Pulmonary artery endothelial cell (primary cell): ENCODE measurements at places on chromosomes 4 and X. TPM values are rescaled to one million over a fixed set of nuclear protein-coding genes. Genes with fewer than 3 reads are reported as not detected.

The TMEM144 gene
- total RNA-seq: 3.4 and 4.9 TPM in 2 replicates

The ZFYVE28 gene
- total RNA-seq: 10.8 and 12.3 TPM in 2 replicates

The RNF175 gene
- total RNA-seq: not detected in 2 replicates

The TMPRSS11D gene
- not detected in 2 replicates for total RNA-seq

The GRIA3 gene
- under 0.01 TPM in 1 of 2 replicates, not detected in the other for total RNA-seq

The EIF2S3 gene
- 298 and 386 TPM in 2 replicates for total RNA-seq

The GPR82 gene
- total RNA-seq: not detected in 2 replicates

The MSX1 gene
- total RNA-seq: 2.7 and 4.1 TPM in 2 replicates

The ZNF280C gene
- 2.3 and 2.7 TPM in 2 replicates for total RNA-seq

- no peak for DNase-seq
Observed at GRCh38 chr4:94803181-94803580, 45.4 kb downstream of the BMPR1B start.

DNA sequence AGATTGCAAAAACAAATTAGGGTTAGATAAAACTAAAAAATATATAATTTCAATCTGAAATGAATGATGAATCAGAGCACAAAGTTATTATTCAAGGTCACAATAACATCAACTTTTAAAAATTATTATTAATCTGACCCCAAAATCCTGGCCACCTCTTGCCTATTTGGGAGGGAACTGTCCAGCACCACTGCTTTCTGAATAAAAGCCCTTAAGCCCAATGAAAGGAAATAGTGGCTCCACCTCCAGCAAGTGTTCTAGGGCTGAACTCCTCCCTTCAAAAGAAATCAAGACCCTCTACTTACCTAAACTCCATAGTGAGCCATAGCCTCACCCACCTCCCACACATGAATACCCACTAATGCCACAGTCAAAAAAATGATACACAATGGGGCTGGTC lies 208.2 kb downstream of the PARM1 start:
- no peak for DNase-seq

DNA sequence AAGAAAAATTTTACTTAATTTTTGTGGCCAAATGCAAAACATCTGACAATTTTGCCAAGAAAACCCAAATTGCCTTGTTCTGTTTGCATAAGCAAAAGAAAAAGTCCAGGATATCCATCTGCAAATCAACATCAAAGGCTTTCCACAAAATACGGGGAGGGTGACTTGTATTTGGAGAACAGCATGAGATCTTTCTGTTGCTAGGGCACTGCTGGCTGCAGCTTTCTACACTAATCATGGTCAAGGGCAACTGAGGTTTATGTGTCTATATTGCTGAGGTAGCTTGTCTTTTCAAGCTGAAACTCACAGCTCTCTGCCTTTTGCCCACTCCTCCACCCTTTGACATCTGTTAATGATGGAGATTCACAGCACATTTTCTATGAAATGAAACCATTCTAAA lies 389.1 kb downstream of the NKX6-1 start:
- no peak for DNase-seq

GRCh38 chr4:26611885-26612284 lies 28.0 kb downstream of the TBC1D19 start:
- no peak for DNase-seq

DNA sequence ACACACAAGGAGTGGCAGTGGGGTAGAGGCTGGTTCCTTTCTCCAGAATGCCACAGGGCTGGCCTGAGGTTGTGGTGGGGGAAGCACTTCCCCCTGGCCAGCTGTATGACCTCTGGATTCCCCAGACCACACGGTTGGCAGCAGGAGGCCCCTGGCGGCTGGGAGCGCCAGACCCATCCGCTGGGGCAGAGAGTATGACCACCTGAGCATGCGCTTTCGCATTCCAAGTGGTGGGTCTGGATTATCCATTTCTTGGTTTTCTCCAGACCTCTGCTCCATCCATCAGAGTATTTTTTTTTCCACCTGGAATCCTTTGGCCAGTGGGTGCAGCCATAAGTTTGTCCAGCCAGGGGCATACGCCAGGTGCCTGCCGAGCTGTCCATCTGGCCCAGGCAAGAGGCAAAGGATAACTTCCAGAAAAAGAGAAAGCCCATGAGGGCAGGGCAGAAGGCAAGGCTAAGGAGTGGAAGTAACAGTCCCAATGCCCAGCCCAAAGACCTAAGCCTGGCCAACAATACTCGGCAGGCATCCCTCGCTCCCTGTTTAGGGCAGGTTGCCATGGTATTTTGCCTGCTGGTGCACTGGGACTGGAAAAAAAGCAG lies 39.3 kb downstream of the NHSL2 start:
- DNase-seq: no peak

DNA sequence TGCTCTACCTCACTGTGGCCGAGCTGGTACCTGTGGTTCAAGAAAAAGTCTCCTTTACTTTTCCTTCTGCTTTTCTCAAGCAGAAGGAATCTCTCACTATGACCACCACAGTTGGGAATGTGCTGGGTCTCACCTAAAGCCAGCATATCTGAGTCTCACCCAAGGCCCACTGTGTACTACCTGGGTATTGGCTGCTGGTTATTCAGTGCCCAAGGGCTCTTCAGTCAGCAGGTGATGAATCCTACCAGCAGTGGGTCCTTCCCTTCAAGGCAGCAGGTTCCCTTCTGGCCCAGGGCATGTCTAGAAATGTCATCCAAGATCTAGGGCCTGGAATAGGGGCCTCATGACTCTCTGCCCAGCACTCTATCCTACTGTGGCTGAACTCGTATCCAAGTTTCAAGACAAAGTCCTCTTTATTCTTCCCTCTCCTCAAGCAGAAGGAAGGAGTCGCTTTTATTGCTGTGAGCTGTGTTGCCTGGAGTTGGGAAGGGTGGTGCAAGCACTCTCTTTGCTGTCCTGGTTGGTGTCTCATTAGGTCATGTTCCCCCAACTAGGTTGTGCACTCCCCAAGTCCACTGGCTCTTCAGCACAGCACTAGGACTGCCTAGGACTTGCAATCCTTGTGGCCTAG lies 6.1 kb downstream of the CXCL10 start:
- DNase-seq: no peak

- no peak for DNase-seq
Observed at GRCh38 chr4:114284629-114285028, 305.2 kb upstream of the ARSJ start.

GRCh38 chr4:139603576-139604410 lies 47.8 kb upstream of the SETD7 start:
- DNase-seq: no peak

DNA sequence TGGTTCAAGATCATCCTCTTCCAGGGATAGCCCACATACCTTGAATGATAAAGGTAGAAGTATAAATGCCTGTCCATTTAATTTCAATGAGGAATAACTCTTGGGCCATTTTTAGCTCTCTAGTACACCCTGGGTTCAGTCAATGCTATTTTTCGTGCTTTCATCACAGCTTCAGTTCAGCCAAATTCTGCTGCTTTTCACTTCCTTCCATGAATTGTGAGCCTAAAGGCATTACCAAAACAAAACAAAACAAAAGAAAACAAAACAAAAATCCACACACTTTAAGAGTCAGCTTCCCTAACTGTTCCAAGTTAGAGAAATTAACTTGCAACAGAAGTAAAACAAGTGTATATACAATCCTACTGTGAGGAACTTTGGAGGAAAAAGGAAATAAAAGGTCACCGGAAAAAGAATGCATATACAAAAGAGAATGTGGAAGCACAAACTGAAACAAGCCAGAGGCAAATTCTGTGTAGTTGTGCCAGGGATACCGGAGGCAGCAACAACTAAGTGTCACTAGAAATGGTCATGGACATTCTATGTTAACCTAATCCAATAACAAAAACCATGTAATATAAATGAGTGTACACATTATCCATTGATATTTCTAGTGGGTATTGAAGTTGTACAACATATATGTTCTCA lies 423.1 kb downstream of the KCTD8 start:
- peak; percentile 5 for DNase-seq

GRCh38 chr4:183297675-183298074 lies 22.4 kb downstream of the CLDN22 start:
- DNase-seq: no peak

- no peak for DNase-seq
Observed at GRCh38 chr4:172760512-172760911, 408.1 kb upstream of the GALNT7 start.

- peak; percentile 84 for DNase-seq
Observed at GRCh38 chr4:5037553-5038551, 13.4 kb upstream of the STK32B start.

- peak; percentile 36 for DNase-seq
Observed at GRCh38 chr4:5045097-5045496, 6.2 kb upstream of the STK32B start.

GRCh38 chrX:107566604-107567262 lies 61.6 kb upstream of the PRPS1 start:
- DNase-seq: no peak

GRCh38 chrX:63128509-63128908 lies 222.6 kb downstream of the SPIN4 start:
- DNase-seq: no peak

GRCh38 chrX:69127466-69127865 lies 37.8 kb downstream of the PJA1 start:
- DNase-seq: no peak

- no peak for DNase-seq
Observed at GRCh38 chrX:73765776-73766430, 202.9 kb downstream of the CHIC1 start.

DNA sequence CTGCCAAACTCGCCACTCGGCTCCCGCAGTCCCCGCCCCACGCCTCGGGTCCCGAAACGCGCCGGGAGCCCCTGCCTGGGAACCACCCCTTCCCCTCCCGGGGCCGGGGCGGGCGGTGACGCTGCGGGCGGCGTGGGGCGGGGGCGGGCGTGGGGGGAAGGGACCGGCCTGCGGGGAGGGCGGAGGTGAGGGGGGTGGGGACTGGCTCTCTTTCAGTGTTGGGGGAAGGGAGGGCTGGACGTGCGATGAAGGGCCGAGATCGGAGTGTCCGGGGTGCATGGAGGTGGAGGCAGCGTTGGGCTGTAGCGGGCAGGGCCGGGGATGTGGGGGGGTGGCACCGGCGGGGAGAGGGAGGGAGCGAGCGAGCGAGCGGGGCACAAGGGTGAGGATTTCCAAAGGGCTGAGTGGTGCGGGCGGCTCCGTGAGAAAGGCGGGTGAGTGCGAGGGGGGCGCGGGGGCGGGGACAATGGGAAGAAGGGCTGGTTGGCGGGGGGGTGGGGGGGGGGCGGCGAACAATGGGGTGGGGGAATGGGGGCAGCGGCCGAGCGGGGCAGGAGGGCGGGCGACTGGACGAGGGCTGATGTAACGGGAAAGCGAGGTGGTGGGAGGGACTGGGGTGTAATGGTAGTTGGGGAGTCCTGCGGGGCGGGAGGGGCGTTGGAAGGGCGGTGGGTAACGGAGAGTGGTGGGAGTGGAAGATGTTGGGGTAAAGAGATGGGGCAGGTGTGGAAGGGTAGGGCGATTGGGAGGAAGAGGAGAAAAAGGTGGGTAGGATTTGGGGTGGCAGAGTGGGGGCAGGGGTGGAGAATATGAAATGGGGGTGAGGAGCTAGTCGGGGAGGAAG lies 578 bp downstream of the DCUN1D4 start:
- DNase-seq: no peak

DNA sequence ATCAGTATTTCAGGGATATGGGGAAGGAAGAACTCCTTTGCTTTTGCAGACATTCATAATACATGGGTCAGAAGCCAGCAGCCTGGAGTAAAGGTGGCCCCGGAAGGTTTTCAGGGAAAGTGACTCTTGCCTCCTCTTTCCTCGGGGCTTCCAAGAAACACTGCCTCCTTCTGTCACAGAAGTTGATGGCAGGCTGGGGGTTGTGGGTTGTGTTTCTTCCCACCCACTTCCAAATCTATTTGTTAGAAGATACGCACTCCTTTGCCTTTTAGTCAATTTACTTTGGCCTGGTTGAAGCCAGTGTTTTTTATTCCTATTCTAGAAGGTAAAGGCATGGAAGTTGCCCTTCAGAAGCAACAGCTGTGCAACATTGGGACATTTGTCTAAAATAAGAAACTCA lies 19.7 kb downstream of the KIT start:
- no peak for DNase-seq

DNA sequence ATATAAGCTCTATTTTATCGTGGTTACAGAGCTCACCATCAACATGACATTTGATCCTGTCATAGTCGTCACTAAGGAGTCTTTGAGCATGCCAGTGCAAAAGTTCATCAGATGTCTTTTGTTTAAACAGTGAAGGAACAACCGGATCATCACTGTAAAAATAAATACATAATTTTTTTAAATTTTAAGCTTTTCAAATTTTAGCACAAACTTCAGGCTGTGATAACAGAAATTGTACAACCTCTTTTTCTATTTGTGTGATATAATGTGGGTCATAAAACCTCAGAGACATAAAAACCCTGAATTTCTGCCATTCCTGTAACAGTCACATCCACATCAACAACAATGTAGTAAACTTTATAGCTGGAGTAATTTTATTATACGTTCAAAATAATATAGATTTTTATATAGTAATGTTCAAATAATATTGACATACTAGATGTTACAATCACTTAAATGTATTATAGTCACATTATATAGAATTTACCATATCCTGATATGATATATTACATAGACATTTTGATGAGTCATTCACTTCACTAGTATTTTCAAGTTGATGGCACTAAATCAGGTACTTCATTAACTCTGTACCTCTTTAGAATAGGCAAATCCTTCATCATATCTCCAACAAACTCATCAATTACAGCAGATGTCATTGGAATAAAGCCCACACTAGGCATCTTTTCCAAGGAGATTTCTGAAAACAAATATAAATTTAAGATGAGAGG lies 47.7 kb downstream of the DDX60L start:
- no peak for DNase-seq

- DNase-seq: no peak
Observed at GRCh38 chr4:179467878-179468277, 2025.6 kb upstream of the AGA start.

DNA sequence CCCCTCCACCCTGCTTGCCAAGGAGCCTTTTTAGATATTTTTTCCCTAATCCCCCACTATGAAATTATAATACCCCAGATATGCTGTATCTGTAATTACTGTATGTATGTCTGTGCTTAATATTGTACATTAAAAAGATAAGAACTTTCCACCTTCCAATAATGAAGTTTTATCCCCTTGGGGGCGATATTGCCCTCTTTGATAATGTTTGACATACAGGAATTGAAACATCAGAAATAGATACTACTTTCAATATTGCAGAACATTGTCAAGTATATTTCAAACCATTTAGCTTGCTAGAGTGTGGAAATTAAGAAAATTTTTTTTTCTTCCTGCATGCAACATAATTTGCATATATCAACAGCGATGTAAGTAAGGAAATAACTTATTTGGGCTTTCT lies 58.9 kb downstream of the NAF1 start:
- no peak for DNase-seq

DNA sequence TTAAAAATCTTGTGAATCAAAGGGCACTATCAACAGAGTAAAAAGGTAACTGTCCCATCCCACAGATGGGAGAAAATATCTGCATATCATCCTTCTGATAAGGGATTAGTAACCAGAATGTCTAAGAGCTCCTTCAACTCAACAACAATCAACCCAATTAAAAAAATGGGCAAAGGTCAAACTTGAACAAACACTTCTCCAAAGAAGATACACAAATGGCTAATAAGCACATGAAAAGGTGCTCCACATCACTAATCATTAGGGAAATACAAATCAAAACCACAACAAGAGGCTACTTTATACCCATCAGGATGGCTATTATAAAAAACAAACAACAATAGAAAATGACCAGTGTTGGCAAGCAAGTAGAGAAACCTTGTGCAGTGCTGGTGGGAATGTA lies 43.3 kb downstream of the TMEM165 start:
- DNase-seq: no peak

- no peak for DNase-seq
Observed at GRCh38 chrX:95764972-95765451, 919.6 kb upstream of the DIAPH2 start.
